HCT116 (cell line): ENCODE measurements at places on chromosomes 2 and 18.

GRCh38 chr2:696999-697627 lies 19.9 kb upstream of the TMEM18 start:
- DNase-seq: peak; percentile 31

DNA sequence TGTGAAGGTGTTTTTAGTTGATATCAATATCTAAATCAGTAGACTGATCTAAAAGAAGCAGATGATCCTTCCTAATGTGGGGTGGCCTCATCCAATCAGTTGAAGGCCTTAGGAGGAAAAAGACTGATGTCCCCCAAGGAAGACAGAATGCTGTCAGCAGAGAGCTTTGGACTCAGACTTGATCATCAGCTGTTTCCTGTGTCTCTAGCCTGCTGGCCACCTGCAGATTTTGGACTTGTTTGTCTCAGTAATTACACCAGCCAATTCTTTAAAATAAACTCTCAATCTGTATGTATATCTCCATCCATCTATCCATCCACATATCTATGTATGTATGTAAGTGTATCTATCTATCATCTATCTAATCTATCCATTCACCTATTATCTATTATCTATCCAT lies 301.3 kb downstream of the LPIN1 start:
- no peak for DNase-seq

GRCh38 chr18:2050702-2051201 lies 520.6 kb downstream of the METTL4 start:
- peak; percentile 34 for DNase-seq

DNA sequence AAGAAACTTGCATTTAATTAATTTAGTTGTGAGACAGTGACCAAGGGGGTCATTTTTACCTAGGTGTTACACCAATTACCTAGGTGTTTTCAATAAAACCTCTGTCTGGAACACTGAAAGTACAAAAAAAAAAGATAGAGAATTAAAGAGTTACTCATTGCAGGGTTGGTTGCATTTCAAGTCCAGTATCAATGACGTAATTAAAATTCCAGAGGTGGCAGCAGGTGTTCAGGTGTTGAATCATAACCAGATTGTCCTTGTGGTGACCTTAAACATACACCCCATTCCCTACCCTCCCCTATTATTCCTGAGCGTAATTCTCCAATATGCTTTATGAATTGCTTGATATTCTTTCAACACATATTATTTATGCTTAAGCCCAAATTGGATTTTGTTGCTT lies 352.0 kb upstream of the SLC8A1 start:
- DNase-seq: no peak

- no peak for DNase-seq
Measured at GRCh38 chr2:111176867-111177266, 56.2 kb downstream of the BCL2L11 start.

DNA sequence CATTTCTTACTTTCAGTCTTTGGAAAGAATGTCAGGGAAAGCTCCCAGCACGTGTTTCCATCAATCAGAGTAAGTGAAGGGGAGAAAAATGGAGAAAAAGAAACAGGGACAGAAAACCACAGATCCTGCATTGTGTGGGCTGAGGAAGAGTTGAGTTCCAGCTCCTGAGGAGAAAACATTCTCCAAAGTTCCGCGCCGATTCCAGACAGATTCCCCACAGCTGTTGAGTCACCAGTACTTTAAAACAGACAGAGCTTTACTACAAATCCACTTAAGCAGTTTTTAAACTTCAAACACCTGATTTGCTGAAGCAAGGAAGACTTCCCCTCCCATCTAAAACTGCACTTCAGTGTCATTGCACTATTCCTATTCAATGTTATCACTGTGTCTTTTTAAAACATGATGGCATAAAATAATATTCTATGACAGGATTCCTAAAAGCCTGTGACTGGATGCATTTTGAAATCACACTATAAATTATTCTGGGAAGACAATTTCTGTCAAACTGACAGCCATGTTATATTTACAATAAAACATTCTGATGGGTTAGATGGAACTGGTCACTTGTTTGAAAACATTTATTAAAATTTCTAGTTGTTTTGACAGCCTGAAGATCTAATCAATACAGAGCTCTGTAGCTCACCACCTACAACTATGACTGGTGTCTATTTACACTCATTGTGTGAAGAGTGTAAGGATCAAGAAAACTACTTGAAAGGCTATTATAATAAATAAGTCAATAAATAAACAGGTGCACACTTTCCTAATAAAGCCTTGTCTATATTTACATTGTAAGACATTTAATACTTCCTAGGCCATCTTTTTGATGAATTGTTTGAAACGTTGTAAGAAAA lies 40.9 kb downstream of the TCF4 start:
- no peak for DNase-seq

GRCh38 chr2:65228263-65228750 lies 676 bp downstream of the ACTR2 start:
- DNase-seq: no peak

GRCh38 chr2:520663-521340 lies 156.4 kb downstream of the TMEM18 start:
- no peak for DNase-seq

DNA sequence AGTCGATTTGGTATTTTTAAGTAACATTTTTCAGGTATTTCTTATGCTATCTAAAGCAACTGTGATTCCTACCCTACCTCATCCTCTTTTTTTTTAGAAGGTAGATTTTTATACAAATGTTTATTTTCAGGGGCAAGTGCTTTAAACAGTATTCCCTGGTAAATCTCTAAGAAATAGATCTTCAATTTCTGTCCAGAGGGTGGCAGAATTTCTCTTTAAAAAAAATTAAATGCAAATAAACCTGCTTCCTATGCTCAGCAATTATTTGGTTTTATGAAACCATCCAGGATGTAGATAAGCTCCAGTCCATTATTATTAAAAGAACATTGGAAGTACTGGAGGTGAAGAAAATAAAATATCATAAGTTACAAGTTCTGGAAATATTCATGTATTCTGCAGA lies 191.9 kb downstream of the MYO3B start:
- peak; percentile 21 for DNase-seq

GRCh38 chr2:16055848-16056580 lies 115.7 kb downstream of the MYCN start:
- no peak for DNase-seq

GRCh38 chr2:240579771-240580614 lies 6.5 kb upstream of the CAPN10 start:
- DNase-seq: peak; percentile 77

DNA sequence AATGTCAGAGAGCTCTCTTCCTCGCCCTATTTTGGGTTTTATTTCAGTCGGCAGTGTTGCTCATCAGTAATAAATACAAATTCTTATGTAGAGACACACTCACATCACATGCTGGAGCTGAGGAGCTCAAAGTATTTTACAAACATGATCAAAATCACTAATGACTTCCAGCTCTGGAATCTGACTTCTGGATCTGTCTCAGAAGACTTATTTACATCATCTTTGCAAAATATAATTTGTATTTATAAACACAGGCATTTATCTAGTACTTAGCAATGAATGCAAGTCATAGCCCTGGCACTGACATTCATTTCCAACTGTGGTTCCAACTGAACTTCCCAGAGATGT lies 327.1 kb downstream of the NCKAP5 start:
- no peak for DNase-seq

GRCh38 chr18:3985664-3986063 lies 469.4 kb downstream of the DLGAP1 start:
- no peak for DNase-seq

GRCh38 chr2:222088561-222088960 lies 210.2 kb downstream of the PAX3 start:
- no peak for DNase-seq

GRCh38 chr18:78619854-78620253 lies 359.8 kb upstream of the SALL3 start:
- DNase-seq: no peak

- DNase-seq: no peak
Measured at GRCh38 chr2:46580416-46580815, 101.1 kb downstream of the TMEM247 start.

DNA sequence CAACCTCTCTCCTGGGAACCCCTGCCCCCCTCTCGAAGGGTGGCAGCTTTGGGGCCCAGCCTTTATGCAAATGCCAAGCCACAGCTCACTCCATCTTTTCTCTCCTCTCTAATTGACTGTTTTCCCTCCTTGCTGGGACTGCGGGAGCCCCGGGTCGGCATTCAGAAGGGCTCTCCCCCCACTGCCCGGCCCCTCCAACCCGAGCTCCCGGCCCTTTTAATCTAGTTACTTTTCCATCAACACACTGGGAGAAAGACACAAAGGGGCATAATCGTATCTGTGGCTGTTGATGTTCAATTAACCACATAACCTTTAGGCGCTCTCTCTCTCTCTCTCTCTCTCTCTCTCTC lies 95.4 kb downstream of the INHBB start:
- DNase-seq: no peak

- DNase-seq: no peak
Measured at GRCh38 chr2:178177066-178177679, 17.1 kb upstream of the OSBPL6 start.

DNA sequence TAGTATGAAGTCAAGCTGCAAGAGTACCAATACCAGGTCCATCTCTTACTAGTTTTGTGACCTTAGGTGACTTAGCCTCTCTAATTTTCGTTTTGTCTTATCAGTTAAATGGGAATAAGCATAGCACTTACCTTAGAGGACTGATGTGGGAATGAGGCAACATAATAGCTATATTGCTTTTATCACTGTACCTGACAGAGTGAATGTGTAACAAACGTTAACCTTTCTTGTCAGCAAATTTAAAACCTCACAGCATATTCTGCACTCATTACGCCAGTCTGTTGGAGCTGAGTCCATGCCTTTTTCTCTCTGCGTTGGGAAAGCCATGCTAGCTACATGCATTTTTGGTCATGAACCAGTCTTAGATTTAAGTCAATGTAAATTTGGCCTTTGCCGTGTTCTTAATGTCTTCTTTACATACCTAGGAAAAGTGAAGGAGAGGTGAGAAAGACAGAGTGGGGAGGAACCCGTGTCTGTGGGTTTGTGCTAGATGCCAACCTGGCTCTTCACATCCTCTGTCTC lies at the start of gene IL36B:
Gene IL36B, minus strand, starts transcription at position 472 of the 522 bp plus-strand sequence.
- DNase-seq: no peak

DNA sequence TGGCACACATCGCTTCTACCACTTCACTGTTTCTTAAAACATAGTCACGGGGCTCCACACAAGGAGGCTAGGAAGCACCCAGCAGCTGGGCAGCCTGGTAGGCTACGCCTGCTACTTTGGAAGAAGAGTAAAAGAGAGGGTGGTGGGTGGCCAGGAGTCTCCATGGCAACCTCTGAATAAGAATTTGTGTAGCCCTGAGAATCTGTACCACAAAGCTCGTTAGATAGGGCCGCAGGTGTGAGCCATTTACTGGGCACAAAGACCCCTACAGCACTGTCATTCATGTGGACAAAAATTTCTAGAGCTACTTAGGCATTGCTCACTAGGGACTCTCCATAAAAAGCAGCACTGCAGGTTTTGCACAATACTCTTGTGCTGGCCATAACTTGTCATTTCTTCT lies 166.4 kb upstream of the MSH6 start:
- no peak for DNase-seq

DNA sequence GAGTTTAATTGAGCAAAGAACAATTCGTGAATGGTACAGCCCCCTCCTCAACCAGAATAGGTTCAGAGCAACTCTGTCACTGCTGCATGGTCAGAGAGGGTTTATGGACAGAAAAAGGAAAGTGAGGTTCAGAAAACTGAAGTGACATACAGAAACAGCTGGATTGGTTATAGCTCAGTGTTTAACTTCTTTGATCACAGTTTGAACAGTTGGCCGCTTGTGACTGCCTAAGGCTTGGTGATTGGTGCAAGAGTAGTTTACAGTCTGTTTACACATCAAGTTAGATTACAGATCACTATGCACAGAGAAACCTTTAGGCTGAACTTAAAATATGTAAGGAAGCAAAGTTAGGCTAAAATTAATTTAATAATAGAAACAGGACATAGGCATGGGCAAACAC lies 459.2 kb downstream of the KCNJ3 start:
- DNase-seq: no peak

DNA sequence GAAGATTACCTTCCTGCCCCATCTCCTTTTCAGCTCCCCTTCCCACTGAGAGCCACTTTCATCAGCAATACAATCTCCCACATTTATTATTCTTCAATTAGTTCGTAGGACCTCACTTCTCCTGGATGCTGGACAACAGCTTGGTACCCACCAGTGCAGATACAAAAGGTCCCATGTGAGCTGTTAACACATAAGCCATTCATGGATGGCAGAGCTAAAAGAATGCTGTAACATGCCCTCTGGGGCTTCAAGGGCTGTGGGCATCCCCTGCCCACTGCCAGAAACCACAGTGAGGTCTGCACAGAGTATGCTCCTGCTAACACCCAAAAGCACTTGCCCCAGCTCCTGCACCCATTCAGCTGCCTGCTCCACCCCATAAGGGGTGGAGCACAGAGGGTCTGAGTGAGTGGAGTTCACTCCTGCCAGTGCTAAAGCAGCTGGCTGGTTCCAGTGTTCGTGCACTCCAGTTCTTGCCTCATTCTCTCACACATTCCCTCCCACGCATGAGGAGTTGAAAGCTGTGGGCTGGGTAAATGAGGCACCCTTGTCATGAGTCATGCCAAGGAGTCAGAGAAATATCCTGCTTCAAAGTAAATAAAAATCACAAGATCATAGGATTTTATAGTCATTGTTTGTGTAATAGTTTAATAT lies 305.9 kb upstream of the TMEFF2 start:
- peak; percentile 66 for DNase-seq

DNA sequence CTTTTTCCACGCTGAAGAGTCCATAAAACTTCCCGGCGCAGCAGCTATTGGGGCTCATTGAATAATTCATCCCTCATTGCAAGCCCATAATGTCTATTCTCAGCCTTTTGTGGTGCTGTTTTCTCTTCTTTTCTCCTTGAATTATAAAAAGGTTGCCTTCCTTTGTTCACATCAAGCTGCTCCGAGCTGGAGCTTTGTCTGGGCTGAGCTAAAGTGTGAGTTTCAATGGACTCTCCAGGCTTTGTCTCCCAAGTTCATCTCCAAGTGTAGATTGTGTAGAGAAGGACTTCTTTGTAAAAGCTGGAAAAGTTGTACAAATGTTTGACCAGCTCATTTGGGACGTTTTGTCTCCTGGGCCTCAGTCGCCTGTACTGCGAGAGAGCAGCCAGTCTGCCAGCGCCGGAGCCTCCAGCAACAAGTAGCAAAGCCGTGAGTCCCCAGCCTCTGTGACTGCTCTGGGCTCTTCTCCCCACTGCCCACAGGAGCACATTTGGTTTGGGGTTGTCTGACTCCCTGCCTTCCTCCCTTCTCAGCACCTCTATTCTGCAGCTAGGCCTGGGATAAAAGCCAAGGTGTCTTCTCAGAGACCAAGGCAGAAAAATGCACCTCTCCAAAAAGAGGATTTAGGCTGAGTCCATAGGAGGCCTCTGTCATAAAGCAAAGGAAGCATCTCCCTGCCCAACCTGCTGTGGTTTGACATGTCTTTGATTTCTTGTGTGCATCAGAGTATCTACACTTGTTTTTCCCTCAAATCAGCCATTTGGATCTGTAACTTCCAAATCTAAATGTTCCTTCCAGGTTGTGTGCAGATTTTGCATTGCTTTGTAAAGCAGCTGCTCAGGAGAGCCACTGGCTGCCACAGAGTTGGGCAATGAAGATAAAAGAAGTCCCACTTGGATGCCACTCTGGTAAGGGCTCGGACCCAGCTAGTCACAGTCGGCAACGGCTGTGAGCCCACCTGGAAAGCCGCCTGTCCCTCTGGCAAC lies 6.4 kb downstream of the PAX3 start:
- DNase-seq: no peak

- peak; percentile 48 for DNase-seq
Measured at GRCh38 chr2:176140513-176141317, 10.6 kb upstream of the HOXD4 start.

- DNase-seq: no peak
Measured at GRCh38 chr18:70732916-70733315, 444.1 kb downstream of the SOCS6 start.

- no peak for DNase-seq
Measured at GRCh38 chr2:108813732-108814131, 27.2 kb downstream of the CCDC138 start.
